Activated CD4-positive, alpha-beta memory T cell treated with anti-CD3 and anti-CD28 coated beads for 36 hours (primary cell): ENCODE measurements at places on chromosomes 13 and 19. TPM values are rescaled to one million over a fixed set of nuclear protein-coding genes. Genes with fewer than 3 reads are reported as not detected.

GRCh38 chr13:77139306-77139705 lies 112.3 kb upstream of the FBXL3 start:
- DNase-seq: no peak

DNA sequence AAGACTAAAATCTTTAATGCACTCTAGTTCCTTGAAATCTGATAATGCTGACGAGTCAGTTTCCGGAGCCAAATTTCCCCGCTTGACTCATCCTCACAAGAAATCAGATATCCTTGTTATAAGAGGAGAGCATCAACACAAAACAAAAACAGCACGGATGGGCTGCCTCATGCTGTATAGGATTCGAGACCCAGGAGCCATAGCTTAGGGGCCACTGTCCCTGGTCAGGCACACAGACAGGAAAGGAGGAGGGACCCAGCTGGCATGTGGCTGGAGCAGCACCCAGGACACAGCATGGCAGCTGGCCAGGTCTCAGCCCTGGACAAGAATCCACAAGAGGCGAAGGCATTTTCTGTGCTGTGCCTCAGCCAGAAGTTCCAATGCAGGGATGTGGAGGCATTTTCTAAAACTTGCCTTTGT lies 110.2 kb upstream of the SPATA13 start:
- DNase-seq: no peak

DNA sequence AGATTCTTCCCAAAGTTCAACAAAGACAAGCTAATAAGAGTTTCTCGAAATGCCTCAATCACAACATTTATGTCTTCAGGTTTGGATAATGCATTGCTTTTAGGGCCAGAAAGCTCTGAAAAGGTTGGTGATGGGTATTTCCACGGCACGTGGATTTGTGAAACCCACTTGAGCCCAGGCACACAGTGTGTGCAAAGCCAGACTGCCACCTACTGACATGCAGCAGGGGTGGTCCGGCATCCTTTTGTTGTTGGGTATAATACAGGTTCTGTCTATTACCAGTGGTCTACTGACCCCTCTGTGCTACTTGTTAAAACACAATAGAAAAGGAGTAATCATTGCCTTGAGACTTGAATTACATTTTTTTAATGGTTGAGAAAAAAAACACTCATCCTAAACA lies 225.6 kb downstream of the RAP2A start:
- DNase-seq: no peak

DNA sequence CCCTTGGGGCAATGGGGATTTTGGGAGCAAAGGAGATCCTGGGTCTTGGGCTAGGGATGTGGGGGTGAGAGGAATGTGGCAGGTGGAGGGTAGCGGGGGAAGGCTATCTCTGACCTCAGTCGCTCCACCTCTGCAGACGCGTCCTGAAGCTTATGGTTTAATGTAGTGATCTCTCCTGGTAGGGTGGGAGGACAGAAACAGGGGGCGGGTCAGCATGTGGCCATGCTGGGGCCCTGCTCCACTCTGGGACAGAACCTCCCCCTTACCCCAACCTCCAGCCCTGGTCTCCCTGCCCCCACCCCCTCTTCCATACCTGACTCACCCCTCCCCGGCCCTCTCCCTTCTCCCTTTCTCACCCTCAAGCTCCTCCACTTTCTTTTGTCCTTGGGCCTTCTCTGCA lies 1.4 kb downstream of the BST2 start:
- peak; percentile 33 for DNase-seq

DNA sequence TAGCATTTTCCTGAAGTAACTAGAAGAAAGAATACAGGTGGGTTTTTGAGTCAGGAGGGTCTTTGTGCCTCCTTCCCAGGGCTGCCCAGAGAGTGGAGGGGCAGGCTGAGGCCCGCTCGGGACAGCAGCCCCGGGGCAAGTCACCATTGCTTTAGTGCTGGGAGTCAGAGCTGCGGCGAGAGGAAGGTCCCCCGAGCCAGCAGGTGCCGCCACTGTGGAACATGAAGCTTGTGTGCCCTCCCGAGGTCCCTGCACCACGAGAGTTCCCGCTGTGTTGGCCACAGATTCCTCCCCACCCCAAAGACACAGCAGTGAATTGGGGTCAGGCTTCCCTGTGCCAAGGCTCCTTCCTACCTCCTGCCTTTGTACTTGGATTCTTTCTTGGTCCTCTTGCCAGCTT lies 50.9 kb upstream of the TEX29 start:
- no peak for DNase-seq

DNA sequence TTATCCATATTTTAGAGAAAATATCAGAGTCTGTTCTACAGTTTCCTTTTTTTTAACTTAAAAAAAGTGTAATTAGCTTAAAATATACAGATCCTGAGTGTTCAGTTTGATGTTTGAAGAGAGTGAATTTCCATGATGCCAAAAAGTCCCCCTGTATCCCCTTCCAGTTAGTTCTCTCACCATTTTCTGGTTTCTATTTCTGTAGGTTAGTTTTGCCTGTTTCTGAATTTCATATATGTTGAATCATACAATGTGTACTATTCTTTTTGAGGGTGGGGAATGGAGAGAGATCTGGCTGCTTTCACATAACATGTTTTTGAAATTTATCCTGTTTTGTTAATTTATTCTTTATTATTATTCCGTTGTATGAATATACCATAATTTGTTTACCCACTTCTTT lies 95.9 kb downstream of the PDS5B start:
- DNase-seq: no peak

DNA sequence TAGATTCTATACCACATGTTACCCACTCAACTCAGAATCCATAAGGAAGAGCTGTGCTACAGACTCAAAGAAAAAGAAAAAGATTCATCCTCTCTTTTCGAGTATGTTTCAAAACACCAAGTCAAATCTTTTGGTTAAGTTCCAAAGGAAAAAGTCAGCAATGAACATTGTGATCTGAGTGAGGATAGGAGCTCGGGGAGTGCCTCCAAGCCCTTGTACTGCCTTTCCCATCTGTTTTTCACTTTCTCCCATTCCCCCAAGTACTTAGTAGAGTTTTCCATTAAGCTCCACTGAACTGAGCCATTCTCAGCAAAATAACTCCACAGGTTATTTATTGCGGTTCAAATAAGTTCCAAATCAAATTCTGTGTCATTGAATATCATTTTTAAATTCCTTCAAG lies 47.7 kb upstream of the MAB21L1 start:
- DNase-seq: no peak

DNA sequence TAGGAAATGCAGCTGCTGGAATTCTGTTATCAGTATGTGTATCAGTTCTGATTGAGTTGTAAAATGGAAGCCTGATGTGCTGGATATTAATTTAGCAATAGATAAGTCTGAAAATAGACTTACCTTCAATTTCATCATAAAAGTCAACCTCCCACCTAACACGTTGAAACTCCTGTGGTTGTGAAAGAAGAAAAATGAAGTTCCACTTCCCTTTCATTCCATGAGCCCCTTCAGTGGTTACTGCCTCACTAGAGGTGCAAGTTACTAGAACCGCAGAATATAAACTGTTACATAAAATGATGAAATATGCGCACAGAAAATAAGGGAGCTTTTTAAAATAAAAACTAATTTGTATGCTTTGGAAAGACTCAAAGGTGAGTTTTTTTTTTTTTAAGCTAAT lies 249.2 kb downstream of the SHISA2 start:
- DNase-seq: no peak

Gene GARRE1
- total RNA-seq: 11.9 TPM

Gene LRG1
- 0.88 TPM for total RNA-seq

Gene SIGLEC11
- total RNA-seq: not detected

Gene CNN1
- not detected for total RNA-seq

Gene KCNN1
- total RNA-seq: not detected

Gene COG6
- total RNA-seq: 37.3 TPM

Gene ZNF823
- 3.9 TPM for total RNA-seq

Gene RABAC1
- 64.9 TPM for total RNA-seq
